ENCODE measurements at places on chromosomes 3 and 15.

DNA sequence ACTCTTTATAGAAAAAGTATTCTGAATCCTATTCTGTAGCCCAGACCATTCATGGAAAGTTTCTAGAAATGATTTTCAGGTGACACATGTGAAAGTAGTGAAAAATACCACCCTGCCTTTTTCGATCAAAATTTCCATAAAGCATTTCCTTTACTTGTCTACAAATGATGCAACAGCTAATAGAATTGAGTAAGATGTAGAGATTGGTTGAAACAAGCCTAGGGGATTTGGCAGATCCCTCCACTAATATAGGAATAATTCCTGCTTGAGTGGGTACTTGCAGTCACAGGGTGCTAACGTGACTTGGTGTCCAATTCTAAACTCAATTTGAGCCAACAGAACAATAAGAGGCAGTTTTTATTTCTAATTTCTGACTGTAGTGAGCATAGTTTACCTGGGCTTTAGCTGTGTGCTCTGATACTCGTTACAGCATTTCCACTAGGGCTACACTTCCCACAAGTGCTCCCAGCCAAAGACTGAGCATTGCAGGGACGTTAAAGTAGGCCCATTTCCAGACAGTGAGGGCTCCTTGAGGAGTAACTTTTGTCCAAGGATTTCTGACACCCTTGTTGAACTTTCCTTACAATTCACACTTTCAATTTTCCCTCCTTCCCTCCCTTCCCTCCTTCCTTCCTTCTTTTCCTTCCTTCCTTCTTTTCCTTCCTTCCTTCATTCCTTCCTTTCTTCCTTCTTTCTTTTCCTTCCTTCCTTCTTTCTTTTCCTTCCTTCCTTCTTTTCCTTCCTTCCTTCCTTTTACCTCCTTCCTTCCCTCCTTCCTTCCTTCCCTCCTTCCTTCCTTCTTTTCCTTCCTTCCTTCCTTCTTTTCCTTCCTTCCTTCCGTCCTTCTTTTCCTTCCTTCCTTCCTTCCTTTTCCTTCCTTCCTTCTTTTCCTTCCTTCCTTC lies 53.9 kb upstream of the TP63 start:
- DNase-seq, result no peak

DNA sequence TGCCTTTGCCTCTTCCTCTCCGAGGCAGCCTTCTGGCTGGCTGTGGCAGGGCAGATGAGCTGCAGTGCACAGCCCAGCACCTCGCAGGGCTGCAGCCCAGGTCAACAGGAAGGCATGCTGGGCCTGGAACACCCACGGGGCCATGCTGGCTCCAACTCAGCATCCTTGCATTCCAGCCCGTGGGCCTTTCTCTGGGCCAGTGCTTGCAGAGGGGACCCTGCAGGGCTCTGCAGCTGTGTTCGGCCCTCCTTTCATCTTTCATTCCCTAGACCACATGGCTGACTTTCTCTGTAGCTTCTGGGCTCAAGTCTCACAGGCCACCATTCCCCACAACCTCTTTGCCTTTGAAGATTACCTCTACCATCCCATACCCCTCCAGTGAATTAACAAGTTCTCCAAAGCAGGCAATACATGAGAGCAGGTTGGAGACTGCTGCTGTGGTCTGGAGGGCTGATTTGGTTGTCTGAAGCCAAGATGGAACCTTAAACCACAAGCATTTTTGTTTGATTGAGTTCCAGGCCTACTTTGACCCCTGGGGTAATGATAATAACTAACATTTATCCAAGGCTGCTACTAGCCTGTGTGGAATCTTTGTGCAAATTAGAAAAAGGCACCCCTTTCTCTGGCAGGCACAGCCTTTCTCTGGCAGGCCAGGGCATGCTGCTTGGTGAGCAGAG lies 5.9 kb downstream of the FAM131A start:
- DNase-seq, result no peak

DNA sequence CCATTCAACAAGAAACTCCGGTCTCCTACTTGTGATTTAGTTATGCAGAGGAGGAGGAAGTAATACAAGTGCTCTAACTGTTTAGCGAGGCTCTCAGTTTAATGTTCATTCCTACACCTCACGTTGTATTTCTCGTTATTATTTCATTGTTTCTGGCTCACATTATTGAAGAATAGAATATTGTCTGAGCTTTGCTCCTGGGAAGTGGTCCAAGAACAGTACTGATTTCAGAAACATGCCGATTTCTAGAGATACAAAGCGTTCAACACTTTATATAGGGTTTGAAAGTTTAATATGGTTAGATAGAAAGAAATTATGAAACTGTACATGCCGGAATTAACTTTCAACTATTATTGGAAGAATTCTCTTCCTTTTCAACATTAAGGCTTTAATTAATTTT lies 1145.5 kb downstream of the TBL1XR1 start:
- no peak for DNase-seq

DNA sequence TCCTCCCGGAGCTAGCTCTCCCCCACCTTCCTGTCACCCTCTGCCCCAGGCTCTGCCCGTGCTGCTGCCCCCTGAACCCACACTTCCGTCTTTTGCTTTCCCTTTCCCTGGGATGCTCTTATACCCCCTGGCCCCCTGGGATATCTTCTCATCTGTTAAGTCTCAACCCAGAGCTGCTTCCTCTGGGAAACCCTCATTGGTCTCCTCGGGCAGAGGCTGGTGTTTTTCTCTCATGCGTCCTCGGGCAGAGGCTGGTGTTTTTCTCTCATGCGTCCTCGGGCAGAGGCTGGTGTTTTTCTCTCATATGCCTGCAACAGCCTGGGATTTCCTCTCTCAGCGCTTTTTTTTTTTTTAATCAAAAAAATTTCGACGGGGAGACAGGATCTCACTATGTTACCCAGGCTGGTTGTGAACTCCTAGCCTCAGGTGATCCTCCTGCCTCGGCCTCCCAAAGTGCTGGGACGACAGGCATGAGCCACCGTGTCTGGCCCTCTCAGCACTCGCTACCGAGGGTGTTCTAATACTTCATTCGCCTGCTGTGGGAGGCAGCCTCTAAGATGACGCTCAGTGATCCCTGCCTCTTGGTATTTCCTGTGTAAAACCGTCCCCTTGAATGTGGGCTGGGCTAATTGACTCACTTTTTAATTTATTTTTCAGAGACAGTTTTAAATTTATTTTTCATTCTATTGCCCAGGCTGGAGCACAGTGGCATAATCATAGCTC lies 62.7 kb upstream of the TFRC start:
- no peak for DNase-seq

DNA sequence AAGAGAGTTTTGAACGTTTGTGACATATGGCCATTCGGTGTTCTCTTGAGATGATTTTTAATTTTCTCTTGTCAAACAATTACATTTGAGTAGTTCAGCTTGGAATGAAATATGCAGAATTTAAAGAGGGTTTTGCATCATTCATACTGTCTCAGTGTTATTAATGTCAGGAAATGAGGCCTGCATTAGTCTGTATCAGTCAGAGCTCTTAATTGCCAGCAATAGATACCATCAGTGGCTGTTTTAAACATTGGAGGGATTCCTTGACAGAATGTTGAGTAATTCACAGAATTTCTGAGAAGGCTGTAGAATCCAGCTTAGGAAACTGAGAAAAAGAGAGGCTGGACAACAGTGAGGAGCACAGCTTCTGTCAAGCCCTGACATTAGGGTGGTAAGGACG lies 722.0 kb downstream of the NR2F2 start:
- DNase-seq, result no peak

DNA sequence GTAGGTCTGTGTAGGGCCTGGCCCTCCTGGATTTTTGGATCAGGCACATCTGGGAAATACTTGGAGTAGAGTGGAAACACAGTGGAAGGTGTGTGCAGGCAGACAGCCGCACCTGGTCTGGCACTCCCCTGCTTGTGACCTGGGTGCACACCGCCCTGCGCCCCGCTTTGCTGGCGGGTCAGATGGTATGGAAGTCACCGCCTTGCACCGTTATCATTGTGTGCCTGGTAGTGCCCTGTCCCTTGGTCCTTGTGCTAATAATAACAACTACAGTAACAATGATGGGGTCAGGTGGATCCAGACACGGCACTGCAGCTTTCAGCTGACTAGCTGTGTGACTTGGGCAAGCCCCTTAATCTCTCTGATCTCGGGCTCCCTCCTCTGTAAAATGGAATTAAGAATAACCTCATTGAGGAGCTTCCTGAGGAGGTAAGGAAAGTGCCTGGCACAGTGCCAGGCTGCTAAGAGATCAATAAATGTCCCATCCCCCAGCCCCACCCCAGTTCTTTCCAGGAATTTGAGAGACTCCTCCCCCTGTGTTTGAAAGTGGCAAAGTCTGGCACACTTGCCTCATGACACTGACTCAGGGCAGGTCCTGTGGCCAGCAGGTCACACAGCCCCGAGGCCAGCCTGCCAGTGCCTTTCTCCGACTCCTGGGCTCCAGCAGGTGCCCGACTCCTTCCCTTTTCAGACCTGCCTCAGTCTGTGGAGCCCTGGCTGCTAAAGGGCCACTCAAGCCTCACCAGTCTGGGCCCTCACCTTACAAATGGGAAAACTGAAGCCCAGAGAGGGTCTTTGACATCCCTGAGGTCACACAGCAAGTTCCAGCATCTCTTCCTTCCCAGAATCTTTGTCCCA lies 9.8 kb downstream of the ISG20 start:
- DNase-seq, result no peak

DNA sequence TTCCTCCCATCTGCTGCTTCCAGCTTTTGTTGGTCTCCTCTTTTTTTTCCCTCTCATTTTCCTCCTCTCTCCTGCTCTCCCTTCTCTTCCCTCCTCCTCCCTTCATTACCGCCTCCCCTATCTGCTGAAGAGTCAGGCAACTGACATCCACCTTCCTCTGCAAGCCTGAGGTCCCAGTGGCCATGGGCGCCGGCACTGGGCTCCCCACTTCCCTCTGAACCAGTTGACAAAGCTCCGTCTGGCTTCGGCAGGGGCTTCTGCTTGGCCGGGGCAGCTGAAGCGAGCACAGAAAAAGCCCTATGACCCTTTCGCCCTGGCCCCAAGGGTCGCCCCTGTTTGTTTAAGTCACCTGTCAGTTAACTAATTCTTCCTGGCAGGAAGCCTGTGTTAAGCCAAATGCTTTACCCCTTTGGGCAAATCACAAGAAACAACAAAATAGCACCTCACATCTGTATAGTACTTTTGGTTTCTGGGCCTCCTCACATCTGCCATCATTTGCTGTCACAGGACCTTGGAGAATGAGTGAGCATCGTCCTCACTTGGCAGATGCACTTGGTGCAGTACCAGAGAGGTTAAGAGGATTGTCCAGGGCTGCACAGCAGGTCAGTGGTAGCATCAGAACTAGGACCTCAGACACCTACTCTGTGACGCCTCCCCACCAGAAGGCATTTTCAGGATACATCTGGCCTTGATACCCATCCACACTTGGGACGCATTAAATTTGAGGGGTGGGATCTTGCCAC lies 27.7 kb downstream of the ITGA11 start:
- no peak for DNase-seq

DNA sequence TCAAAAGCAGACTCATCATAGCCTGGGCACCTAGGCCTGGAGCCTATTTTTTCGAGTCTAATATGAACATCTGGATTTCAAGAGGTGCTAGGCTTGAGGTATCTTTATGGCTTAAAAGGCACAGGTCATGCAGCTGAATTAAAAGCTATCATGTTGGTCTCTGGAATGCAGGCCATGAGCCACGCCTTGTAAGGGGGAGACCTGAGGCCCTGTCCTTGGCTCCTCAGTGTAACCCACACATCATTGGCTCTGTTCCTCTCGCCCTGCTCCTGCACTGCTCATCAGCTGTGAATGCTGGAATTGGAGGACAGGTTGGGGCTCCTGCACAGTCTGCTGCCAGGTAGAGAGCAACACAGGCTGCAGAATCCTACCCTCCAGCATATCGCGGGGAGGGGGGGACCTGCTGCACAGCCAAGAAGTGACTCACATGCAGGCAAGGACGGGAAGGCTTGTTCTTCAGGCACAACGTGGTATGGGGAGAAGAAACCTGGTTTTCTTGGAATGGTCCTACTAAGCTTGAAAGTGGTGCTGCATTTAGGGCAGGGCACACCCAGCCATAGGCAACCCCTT lies 146.0 kb downstream of the CHST2 start:
- no peak for DNase-seq

GRCh38 chr15:92462424-92463125 lies 68.9 kb downstream of the ST8SIA2 start:
- DNase-seq, result no peak

GRCh38 chr15:48089702-48090101 lies 31.1 kb upstream of the SLC24A5 start:
- no peak for DNase-seq

- DNase-seq, result no peak
These were observed 266.9 kb upstream of the TTC14 start for GRCh38 chr3:180335050-180335449.

- no peak for DNase-seq
These were observed 23.9 kb downstream of the CCDC33 start for GRCh38 chr15:74259821-74260607.

- DNase-seq, result no peak
These were observed 50.1 kb downstream of the FEZF2 start for GRCh38 chr3:62323241-62323640.
